ENCODE measurements at places on chromosomes 6 and 20.

DNA sequence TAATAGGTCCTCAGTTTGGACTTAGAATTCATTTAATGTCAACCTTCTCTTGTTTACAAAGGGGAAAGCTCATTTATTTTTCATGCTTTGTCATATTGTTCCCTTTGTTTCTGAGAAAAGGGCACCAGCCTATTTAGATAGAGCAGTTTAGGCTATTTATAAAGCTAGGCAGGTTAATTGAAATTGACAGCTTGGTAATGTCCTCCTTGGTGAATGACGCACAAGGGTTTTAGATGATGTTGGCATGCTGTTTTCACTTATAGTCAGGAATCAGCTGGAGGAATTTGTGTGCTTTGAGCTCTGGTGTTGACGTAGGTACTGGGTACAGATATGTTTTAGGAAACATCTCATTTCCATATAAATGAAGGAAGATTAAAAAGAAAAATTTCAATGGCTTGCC, 45.2 kb downstream of the BCKDHB start:
- no peak for DNase-seq

DNA sequence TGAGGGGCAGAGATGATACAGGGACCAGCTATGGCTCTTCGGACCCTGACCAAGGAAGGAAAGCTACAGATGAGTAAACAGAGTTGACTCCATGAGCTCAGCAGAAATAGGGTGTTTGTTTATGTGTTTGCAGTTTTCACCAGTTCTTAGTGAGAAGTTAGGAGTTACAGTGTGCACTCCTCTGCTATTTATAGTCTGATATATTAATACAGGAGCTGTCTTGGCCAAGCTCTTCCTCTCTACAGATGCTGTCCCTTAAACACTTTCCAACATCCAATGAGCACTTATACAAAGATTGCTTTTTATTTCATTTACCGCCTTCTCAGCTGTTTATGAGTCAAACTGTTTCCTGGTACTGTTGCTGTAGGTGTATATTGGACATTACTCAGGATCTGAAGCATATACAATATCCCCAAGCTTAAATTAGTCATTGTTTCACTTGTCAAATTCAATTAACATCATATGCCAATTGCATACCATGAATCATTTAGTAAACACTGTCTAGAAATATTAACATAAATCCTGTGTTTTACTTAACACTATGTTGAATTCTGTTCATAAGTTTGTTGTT, 618.0 kb downstream of the PRKN start:
- no peak for DNase-seq

DNA sequence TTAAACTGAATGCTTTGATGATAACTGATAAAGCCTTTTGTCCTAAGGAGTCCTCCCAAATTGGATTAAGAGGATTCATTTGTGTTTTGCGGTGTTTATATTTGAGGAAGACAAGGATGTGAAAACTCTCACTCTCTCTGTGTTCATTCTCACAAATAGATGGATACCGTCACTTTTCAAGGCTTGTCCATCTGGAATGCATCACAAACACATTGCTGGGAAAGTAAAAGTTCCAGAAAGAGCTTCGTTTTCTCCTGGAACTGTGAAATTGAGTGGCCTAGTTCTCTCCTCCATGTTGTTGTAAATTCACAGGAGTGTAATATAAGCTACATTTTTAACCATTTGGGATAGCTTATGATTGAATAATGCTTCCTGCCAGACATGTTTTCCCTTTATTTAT, 581.6 kb upstream of the FLRT3 start:
- no peak for DNase-seq

- no peak for DNase-seq
These were observed 10.8 kb downstream of the GPR31 start for GRCh38 chr6:167146977-167147376.

DNA sequence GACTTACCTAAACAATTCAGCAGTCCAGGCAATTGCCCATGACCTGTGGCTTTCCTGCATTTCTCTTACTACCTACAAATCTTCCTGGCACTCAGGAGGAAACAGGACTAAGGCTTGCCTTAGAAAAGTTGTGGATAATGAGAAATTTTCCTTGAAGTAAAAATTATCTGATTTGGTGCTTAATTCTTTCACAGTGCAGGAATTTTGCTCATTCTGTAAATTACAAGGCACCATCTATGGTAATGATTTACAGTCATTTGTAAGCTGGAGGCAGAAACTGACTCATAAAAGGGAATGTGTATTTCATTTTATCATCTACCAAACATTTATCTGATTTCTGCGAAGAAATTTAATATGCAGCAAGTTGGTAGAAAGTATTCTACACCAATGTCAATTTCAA, 211.5 kb upstream of the FKBP1C start:
- no peak for DNase-seq

GRCh38 chr20:1331801-1332453, 3.0 kb upstream of the SDCBP2 start:
- no peak for DNase-seq

- DNase-seq, result no peak
These were observed 26.3 kb downstream of the MAPK14 start for GRCh38 chr6:36053878-36054277.

- no peak for DNase-seq
These were observed 29.6 kb downstream of the GCNT2 start for GRCh38 chr6:10550764-10551163.

GRCh38 chr6:39396854-39397253, 74.4 kb upstream of the KCNK16 start:
- DNase-seq, result no peak

GRCh38 chr6:134447423-134447822, 129.5 kb upstream of the SGK1 start:
- no peak for DNase-seq

DNA sequence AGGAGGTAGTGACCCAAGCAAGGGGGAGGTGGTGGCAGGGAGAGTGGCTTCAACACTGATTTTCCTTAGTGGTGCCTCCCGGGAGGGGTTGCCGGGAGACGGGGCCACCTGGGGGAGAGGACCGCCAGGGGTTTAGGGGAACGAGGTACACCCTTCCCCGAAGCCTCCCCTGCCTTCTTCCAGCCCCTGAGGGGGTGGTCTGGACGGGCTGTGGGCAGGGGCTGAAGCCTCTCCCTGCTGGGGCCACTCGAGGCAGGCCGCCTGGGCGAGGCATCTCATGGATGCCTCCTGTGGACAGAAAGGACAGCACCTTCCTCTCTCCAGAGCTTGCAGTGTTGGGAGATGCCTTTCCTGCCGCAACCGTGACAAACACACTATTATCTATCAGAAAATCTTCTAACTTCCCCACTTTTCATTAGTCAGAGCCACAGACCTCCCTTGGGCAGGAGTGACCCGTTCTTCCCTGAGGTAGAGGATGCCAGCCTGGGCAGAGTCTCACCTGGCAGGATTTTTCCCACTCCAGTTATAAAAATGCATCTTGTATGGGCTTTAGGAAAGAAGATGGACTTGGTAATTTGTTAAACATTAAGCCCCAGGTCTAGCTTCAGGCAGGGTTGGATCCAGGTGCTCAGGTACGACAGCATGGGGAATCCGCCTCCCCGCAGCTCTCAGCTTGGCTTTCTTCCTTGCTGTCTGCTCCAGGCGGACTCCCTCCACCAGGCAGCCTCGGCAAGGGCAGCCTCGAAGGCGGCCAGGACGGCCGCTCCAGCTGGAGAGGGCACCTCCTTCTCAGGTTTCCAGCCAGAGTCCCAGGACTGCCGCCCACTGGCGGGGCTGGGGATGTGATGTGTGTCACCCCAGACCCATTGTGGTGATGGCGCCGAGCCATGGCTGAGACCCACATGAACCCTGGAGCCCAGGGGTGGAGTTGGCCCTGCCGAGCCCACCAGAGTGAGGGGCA, 11.0 kb downstream of the HRH3 start:
- DNase-seq, result no peak

DNA sequence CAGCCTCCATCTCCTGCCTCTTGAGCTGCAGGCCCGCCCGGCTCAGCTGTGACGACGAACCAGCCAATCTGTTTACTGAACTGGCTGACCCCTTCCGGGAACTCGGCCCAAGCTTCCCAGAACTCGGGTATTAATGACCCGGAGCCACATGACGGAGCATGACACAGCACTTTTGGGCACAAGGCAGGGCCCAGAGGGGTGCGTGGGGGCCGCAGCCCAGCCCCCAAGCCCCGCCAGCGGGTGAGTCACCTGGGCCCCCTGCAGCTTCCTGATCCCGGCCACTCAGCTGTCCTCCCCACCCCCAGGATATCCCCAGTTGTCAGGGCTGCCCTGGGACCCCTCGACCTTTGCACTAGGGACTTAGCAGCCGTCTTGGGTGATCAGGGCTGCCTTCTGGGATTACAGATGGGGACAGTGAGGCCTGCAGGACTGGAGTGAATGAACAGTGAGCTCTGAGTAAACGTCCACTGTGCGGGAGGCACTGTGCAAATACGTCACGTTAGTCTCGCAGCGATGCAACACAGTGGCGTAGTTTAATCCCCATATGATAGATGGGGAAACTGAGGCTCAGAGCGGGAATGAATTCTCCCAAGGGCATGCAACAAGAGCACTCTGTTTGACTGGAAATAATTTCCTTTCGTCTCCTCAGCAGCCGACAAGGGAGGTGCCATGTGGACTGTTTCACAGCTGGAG, 102.1 kb downstream of the CEBPB start:
- no peak for DNase-seq

DNA sequence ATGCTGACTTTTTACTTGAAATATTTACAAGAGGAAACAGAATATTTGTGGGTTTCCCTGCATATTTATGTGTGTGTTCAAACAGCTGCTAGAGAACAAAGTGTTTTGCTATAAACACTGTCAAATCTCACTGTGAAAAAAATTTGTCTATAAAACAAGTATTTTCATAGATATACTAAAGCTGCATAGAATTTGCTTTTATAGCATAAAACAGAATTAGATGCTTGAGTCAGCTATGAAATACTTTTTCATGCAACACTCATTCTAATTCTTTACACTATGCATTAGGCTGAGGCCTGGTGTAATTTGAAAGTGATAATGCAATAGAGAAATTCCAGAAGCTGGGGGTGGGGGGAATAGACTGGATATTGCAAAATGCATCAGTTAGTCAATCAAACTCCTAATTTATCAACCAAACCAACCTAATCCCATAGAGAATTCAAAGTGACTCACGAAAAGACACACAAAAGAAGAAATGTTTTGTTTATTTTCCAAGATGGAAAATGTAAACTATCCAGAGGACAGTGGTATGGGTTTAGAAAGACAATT, 148.2 kb downstream of the LAMA2 start:
- no peak for DNase-seq

- DNase-seq, result no peak
These were observed 32.7 kb downstream of the TLDC2 start for GRCh38 chr20:36908603-36909002.

DNA sequence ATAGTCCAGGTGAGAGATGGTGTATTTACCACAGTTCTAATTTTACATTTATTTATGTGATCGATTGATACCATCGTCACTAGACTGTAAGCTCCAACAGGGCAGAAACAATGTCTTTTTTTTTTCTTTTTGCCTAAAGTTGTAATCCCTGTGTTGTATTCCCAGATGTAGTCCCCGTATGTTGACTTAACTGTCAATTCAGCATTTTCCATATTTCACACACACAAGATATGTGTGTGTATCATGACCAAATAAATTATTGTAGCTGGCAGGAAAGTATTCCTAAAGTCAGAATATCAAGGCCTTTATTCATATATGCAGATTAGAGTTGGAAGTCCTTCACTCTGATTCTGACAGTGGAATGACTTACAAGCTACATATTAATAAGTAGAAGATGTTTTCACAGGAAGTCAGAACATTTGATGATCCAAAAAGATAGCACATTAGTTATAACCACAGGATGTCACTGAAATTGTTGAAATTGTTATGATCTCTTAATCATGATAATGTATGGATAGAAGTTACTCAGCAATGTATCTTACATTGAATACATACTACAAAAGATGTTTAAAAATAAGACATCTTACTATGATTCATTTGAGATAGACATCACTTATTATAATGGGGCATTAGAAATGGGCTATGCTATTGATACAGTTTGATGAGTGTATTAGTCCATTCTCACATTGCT, 10.6 kb downstream of the RNF182 start:
- DNase-seq, result no peak

DNA sequence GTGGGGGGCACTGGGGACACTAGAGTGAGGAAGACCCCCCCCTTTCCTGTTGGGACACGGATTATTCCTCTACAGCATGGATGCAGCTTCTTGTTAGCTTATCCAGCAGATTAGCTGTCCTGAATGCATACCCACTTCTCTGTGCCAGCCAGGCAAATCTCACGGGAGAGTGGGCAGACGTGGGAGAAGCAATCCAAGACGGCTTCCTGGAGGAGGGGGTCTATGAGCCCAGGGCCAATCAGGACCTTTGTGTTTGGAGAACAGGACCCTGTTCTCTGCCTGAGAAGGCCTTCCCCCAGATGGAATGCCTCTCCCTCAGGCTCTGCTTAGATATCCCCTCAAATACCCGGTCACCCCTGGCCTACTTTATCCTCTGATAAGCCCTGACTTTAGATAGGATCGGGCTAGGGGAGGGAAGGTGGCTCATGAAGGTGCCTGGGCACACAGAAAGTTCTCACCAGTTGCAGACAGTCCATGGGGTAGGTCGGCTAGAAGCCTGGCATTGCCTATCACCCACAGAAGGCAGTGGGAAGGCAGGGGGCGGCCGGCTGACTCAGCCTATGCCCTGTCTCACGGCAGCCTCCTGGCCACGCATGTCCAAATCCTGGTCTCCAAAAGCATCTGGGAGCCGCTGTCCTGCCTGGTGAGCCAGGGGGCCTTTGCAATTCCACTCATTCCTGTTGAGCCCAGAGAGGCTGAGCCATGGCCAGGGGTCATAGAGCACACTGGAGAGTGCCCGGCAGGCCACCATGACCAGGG, 34.7 kb downstream of the SUN5 start:
- DNase-seq, result no peak

DNA sequence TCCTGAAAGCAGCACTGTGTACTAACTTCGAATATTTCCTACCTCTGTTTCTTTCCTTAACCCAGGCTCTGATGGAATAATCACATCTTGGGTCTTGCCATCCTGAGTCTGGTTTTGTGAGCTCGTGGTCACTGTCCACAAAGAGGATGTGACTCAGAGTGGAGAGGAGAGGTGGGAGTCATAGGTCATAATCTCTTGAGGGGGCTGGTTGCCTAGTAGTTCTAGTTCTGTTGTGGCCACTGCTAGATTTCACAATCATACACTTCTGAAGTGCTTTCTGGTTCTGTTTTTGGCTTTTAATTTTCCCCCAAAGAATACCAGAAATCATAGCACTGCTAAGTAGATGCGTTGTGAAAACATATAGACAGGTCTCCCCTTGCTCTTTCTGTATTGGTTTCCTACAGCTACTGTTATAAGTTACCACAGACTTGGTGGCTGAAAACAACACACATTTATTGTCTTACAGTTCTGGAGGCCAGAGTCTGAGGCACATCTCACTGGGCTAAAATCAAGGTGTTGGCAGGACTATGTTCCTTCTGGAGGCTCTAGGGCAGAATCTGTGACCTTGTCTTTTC, 102.8 kb downstream of the NRSN1 start:
- DNase-seq, result no peak

All from stimulated activated CD8-positive, alpha-beta memory T cell treated with anti-CD3 and anti-CD28 coated beads, Interleukin-2, amount 100 ng/mL, for 1 hour (primary cell).